ENCODE measurements at places on chromosomes 12 and 14.

DNA sequence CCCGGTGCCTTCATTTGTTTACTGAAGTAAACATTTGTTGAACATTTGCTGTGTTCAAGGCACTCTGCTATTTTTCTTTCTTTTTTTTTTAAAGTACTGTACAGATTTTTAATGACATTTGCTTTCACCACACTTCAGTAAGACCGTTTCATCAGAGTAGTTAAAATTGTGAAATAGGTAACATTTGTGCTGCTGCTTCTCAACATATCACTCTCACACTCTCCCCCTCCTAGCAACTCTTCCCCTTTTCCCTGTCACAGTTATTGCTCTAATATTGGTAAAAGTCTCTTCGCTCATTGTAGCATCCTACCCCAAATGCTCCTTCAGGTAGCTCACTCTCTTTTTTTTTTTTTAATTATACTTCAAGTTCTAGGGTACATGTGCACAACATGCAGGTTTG is 49.6 kb downstream of the SRGAP1 start:
- no peak for DNase-seq

- peak; percentile 76 for DNase-seq
Measured at GRCh38 chr12:5488626-5488955, 56.7 kb downstream of the NTF3 start.

DNA sequence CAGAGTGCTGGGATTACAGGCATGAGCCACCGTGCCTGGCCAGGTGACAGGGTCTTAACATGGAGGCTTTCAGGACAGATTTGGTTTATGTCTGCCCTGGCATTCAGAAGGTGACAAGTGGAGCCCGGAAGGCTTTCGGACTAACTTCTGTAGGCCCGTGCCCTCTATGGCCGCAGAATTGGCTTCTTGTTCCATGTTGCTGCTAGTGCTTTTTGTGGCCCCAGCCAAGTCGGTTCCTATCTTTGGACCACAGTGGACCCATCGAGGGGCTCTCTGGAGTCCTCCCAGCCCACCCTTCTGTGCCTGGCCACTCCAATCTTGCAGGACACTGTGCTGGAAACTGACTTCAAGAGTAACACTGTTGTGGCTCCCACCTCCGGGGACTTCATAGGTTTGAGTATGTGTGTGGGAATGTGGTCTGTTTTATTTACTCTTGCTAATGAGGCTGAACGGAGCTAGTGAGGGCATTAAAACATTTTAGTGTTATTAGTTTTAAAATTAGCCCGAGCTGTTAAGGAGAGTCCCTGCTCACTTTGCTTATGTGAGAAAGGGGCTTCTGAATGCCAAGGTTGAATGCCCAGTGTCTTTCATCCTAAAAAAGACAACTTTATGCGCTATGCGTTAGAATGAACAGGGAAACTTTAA is 245.9 kb downstream of the CACNA1C start:
- DNase-seq: no peak

DNA sequence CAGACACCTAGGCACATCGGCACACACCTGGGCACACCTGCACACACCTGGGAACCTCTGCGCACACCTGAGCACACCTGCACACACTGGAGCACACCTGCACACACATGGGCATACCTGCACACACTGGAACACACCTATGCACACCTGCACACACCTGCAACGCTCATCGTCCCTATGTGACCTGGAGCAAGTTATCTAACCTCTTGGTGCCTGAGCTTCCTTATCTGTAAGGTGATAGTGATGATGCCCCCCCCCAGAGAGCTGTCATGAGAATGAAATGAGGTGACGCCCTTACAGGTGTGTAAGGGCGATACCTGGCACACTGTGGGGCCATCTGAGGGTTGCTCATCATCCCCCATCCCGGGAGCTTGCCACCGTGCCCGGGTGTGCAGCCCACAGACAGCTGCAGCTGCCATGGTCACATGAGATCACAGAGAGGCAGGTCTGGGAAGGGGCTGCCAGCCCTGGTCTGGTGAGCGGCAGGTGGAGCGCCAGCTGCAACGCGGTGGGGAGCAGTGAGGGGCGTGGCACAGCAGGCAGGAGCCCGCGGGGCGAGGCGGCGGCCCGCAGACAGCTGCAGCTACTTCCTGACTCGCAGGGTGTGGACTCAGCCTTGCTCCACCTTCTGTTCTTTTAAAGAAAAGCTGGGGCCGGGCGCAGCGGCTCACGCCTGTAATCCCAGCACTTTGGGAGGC is 59.9 kb upstream of the FBRSL1 start:
- no peak for DNase-seq

DNA sequence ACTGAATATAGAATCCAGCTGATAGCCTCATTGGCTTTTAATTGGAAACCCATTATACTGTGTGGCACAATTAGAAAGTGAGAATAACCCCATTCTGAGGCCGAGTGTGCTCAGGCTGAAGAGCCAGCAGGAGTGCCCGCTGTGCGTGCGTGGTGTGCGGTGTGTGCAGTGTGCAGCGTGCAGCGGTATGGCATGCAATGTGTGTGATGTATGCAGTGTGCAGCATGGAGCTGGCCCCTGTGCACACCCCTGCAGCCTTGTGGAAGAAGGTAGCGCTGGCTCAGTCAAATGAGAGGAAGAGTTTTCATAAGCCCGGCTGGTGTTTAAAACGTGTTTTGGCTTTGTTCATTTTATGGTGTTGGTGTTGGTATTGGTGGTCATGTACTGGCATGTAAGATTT is 22.9 kb downstream of the CKB start:
- DNase-seq: no peak

GRCh38 chr12:2229661-2230539 is 177.1 kb downstream of the CACNA1C start:
- no peak for DNase-seq

- DNase-seq: peak; percentile 49
Measured at GRCh38 chr12:9707864-9708808, 24.8 kb downstream of the CLECL1 start.

- no peak for DNase-seq
Measured at GRCh38 chr12:56633468-56634241, 3.5 kb upstream of the BAZ2A start.

DNA sequence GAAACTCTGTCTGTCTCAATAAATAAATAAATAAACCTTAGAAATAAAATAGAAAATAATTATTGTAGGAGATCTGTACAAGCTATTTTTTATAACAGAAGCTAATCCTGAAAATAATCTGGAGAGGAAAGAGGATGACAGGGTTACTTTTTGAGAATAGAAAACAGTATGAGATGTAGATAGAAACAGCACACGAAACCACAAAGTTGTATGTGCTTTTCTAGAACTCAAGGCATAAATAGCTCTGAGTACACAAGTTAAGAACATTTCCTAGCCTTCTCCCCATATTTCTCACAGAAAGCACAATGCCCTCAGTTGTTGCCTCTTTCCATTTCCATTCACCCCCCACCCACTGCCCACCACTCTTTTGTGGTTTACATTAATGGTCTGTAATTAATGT is 35.7 kb downstream of the SLC38A4 start:
- no peak for DNase-seq

- peak; percentile 74 for DNase-seq
Measured at GRCh38 chr12:12272869-12273268, 6.0 kb upstream of the LRP6 start.

DNA sequence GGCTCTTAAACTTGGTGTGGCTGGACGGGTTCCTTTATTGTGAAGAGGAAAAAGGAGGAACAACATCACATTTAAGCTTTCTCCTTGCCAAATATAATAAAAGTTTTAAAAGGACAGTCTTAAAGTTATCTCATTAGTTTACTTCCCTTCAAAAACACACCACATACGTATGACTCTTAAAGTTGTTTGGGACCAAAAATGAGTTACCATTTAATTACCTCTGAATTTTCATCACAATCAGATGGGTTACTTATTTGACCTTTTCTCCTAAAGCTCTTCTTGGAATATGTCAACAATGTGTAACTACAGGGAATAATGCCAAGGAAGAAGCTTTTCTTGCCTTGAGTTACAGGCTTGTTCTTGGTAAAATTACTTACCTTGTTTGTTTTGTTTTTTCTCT is 16.4 kb downstream of the RAB21 start:
- DNase-seq: no peak

DNA sequence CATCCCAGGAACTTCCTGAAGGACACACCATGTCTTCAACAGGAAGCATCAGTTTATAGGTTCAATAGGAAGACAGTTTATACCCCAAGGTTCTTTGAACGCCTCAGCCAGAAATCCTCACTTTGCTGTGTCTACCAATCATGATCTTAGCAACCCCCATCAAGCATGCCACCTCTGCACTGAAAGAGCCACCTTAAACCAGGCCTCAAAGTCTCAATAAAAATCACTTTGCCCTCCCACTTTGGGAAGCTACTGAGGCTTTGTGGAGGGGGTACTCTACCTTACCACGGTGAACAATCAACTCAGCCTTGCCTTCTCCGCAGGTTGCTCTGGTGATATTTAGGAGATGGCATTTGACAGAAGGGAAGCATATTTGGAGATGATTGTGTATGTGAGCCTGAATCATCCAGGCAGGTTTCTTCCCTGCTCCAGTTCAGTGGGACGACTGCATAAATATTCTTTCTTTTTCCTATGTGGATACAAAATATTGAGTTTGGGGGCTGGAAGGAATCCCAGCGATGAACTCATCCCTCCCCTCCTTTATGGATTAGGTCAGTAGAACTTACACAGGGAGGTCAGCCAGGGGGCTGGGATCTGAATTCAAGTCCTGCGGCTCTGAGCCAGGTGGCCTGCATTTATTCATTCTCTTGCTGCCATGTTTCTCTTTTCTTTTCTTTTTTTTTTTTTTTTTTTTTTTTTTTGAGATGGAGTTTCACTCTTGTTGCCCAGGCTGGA is 42.8 kb upstream of the VASH1 start:
- DNase-seq: no peak

GRCh38 chr14:65438266-65438933 is 25.9 kb downstream of the FUT8 start:
- no peak for DNase-seq

Data from fibroblast of skin of right biceps (primary cell).